Urothelium cell line (cell line): ENCODE measurements at places on chromosomes 11 and 22.

DNA sequence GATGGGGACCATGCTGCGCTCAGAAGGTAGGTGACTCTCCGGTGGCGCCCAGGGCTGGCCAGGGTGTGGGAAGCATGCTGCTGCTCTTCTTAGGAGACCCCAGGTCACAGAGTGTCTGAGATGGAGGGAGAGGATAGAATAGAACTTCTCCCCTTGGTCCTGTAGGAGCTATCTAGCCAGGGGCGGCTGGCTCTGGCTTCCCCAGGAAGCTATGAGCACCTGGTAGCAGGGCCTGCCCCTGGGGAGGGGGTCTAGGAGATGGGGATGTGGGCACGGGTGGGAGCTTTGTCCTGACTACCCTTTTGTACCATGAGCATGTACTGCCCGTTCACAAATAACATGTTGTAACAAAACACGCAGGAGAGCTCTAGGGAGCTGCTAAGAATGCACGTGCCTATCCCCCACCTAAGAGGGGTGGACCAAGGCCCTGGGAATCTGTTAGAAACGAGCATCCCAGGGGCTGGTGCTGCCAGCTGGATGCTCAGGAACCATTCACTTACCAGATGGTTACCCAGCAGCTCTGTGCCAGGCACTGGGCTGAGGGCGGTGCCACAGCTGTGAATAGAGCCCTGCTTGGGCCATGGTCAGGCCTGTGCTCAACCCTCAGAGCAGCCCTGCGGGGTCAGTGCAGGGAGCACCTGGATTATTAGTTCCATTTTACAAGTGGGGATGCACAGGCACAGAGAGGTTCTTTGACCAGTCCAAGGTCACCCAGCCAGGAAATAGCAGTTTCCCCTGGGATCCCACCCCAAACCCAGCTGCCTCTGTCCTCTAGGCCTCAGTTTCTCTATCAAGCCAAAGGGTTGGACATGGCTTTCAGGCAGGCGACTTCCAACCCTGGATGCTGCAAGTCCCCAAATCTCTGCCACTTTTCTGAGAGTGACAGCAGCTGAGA, 2.2 kb downstream of the SLC39A13 start:
- DNase-seq: no peak

DNA sequence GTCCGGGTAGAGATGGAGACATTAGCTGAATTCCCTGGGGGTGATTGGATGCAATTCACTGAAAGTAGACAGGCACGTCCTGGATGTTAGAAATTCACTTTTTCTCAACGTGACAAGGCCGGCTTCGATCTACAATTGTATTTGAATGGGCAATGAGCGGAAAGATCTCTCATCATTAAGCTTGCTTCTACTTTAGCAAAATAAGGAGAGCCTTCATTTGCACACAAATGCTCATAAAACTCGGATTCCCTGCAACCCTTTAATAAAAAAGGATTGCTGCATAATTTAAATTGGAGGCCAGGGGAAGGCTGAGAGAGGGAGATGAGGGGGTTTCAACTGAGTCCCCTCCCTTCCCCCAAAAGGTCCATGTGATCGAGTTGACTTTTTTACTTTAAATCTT, 10.6 kb upstream of the PAX6 start:
- no peak for DNase-seq

GRCh38 chr22:19424186-19424500, 7.4 kb downstream of the HIRA start:
- no peak for DNase-seq

GRCh38 chr11:134034496-134035381, 34.1 kb upstream of the JAM3 start:
- no peak for DNase-seq

DNA sequence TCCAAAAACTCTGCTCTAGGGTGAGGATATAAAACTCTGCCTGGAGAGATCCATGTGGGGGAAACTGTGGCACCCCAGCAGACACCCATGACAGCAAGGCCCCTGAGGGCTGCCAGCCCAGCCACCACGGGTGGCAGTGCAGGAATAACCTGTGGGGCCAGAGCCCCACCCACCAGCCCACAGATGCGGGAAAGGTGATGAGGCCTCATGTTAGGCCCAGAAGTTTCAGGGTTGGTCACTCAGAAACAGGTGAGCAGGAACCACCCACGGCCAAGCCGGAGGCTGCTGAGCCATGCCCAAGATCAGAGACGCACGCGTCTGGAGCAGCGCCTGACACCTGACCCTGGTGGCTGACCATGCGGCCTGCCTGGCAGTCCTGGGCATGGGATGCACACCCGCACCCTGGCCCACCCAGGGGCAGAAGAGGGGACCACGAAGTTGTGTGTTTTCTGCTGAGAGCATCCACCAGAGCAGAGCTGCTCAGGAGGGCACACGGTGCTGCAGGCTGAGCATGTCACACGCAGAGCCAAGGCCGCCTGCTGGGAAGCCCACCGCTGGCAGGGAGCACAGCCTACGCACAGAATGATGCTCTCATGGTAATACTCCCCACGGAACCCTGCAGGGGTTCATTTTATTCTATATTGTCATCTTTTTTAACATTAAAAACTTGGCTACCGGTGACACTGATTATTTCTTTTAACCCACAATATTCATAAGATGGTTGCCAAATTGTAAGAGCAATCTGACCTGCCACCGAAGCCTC, 41.2 kb downstream of the DUSP8 start:
- DNase-seq: no peak

DNA sequence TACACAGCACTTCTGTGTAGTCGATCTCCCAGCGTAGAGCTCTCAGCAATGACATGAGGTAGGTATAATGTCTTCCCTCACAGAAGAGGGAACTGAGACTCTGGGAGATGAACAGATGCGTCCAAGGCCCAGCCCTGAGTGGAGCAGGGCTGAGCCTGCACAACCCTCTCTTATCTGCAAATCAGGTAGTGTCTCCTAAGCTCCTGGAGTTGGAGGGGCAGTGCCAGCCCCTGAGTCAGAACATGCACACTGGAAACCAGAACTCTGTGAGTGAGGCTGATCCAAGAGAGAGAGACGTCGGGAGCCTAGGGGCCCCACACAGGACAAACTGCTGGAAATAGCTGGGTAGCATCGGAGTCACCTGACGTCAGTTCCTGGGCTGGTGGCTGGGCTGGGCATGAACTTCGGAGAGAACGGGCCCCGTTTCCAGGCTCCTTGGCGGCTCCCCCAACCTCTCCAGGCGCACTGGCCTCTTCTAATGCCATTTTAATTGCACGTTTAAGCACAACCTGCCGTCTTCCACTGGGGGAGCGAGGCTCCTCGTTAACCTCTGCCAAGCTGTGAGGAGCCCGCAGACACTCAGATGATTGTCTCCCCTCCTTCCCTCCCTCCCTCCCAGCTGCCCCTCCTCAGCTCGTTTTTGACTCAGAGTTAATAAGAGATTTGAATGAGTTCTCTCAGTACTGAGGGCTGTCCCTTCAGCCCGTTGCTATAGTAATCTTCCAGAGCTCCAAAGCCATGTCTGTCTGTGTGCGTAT, 191.2 kb upstream of the TBCEL start:
- DNase-seq: no peak

DNA sequence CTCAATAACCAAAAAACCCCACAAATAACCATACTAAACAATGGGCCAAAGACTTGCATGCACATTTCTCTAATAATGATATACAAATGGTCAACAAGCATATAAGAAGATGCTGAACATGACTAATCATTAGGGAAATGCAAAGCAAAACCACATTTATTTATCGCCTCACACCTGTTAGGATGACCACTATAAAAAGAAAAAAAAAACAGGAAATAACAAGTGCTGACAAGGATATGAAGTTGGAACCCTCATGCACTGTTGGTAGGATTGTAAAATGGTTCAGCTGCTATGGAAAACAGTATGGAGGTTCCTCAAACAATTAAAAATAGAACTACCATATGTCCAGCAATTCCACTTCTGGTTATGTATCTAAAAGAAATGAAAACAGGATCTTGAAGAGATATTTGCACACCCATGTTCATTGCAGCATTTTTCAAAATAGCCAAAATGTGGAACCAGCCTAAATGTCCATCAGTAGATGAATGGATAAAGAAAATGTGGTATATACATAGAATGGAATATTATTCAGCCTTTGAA, 66.2 kb downstream of the AMBRA1 start:
- no peak for DNase-seq

GRCh38 chr22:32649515-32650200, 151.8 kb upstream of the TIMP3 start:
- DNase-seq: peak; percentile 91

GRCh38 chr11:122019908-122020694, 95.9 kb downstream of the BLID start:
- DNase-seq: no peak

GRCh38 chr22:46976143-46976542, 213.7 kb downstream of the TBC1D22A start:
- no peak for DNase-seq

DNA sequence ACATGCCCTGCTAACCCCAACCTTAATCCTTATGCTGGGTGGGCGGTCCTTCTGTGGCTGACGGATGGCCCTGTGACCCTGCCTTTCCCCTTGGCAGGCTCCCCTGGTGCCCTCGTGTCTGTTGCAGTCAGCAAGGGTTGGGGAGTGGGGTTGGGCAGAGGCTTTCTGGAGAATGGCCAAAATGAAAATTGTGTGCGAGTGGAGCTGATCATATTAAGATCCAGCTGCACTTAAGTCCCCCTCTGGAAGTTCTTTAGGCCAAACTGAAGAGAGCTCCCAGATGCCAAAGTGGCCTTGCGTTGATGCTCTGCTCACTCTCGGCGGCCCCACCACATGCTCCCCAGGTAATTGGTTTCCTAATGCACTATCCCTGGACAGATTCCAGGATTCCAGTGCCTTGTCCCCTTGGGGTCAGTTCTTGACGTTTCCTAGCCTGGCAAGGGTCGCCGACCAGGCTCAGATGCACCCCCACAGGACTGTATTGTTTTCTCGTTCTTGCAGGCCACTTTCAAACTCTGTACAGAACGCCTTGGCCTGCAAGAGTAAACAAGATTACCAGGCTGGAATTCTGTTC, 16.4 kb upstream of the C11orf96 start:
- no peak for DNase-seq

GRCh38 chr11:24437123-24437522, 59.7 kb upstream of the LUZP2 start:
- no peak for DNase-seq
